ENCODE measurements at places on chromosomes 3 and 15.

DNA sequence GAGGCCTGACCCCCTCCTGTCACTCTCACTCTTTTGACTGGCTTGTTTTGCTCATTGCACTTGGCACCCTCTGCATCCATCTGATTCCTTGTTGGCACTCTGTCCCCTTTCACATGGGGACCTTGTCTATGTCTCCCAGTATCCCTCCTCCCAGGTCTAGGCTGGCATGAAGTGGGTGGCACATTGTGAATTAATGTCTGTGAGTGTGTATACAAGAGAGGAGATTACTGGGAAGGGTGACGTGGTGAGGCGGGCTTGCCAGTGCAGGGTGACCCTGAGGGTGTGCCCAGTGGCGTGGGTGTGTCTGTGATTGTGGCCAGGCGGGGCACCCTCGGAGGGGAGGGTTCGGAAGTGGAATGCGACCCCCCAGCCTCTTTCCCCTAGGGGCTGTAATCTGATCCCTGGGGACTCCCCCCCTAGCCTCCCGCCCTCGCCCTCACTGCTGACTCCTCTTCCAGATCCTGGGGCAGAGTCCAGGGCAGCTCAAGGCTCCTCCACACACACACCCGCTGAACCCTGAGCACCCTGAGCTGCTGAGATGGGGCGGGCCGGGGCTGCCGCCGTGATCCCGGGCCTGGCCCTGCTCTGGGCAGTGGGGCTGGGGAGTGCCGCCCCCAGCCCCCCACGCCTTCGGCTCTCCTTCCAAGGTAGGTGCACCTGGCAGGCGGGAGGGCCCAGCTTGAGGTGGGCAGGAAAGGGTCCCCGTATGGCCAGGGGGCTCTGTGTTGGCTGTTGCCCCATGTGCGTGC lies at the start of gene SEMA3B:
SEMA3B (plus strand) TSS at position 445 of the 749 bp plus-strand sequence; CDS start at position 539, 94 bp downstream.
- DNase-seq: no peak

- no peak for DNase-seq
These were observed 29.9 kb downstream of the TIGIT start for GRCh38 chr3:114323546-114324254.

- DNase-seq: no peak
These were observed 30.2 kb downstream of the LYSMD4 start for GRCh38 chr15:99702895-99703602.

- no peak for DNase-seq
These were observed 3.6 kb downstream of the PRSS50 start for GRCh38 chr3:46713898-46714552.

DNA sequence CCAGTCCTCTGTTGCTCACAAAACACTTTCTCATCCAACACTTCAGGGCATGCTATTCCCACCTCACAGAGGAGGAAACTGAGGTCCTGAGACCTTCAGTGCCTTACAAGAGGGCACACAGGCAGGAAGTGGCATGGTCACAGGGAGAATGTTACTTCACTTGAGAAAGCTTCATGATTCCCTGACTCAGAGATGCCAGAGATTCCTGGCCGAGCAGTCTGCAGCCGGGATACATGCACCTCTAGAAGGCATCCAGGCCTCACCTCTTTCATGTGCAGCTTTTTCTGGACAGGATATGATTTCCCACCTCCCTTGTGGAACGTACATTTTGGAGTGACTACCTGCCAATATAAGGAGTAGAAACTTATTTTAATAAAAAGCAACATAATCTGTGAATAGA lies 2.8 kb upstream of the SST start:
- DNase-seq: no peak

DNA sequence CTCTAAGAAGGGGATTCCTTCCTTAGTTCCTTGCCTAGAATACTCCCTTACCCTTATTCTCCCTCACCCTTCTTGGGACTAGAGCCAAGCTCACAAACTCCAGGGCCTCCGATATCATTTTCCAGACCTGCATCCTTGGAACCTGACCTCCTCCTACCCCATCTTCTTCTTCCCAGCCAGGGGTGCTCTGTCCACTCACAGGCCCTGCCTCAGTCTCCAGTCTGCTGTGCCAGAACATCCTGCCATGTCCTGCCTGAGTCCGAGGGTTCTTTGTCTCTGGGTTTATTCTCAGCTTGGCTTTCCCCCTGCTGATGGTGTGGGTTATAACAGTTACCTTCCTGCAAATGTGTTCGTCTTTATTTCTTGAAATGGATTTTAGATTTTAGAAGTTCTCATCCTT lies 59.9 kb upstream of the MCF2L2 start:
- no peak for DNase-seq

DNA sequence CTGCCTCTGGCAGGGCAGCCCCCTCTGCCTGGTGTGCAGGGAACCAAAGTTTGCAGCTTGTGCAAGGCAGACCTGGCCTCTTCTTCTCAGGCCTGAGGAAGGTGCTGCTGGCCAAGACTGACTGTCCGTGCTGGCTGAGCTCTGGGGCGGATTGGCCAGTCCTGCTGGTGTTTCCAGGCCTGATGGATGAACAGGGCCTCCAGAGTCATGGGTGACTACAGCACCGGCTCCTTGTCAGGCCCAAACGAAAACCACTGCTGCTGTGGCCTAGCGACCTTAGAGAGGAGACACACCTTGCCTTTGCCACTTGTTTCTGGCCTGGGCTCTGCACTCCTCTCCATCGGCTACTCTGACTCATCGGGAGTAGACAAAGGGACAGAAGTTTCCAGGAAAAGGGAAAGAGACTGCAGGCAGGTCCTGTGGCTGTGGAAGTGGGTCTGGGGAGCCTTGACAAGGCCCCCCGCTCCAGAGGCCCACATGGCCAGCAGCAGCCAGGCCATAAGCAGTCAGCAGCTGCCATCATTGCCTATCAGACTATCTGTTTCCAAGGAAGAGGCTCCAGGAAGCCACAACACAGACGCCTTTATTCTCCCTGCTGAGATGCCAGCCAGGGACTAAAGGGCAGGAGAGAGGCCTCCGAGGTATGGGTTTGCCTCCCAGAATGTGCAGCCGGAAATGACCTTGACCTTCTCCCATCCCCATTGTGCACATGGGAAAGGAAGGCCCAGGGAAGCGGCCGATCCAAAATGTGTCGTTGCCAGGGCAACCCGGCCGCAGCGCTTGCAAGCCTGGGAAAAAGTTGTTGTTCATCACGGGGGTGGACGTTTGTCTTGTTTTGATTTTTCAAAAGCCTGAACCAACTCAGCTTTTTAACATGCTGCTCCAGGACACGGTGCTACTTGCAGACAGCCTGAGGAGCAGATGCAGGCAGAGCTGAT lies 160.5 kb downstream of the CHSY1 start:
- no peak for DNase-seq

DNA sequence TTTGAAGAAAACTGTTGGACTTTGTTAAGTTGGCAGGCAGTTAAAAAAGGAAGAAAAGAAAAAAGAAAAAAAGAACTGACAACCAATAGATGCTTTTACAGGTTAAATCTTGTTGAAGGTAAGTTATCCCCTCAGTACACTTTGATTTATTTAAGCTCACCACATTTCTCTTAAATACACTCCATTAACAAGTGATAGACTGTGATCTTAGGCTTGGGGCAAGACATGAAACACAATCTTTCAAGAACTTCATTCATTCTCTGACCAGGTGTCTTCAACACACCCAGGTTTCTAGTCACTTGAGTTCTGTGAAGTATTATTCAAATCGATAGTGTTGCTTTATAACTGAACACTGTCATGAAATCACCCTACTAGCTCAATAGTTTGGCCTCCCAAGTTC lies 751.9 kb downstream of the ROBO1 start:
- no peak for DNase-seq

DNA sequence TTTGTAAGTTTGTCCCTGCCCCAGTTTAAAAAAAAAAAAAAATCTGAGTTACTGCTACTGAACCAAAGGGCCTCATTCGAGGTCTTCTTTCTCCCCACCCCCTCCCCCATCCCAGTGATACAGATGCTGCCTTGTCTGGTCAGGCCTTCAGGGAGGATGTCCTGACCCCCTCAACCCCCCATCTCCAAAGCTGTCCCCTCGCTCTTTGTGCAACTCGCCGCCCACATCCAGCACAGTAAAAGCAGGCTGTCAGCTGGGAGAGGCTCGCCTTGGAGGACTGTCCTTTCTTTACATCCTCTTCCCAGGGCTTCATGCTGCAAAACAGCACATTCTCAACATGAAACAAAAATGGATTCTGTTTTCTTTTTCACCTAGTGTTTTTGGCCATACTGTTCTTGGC lies 133.4 kb downstream of the VGLL4 start:
- no peak for DNase-seq

- no peak for DNase-seq
These were observed 367.6 kb upstream of the NDN start for GRCh38 chr15:24054547-24055245.

GRCh38 chr3:36408146-36408545 lies 27.8 kb downstream of the STAC start:
- DNase-seq: no peak

All from activated CD8-positive, alpha-beta memory T cell treated with anti-CD3 and anti-CD28 coated beads for 1 hour (primary cell).